ENCODE measurements at places on chromosomes 3 and 15.

DNA sequence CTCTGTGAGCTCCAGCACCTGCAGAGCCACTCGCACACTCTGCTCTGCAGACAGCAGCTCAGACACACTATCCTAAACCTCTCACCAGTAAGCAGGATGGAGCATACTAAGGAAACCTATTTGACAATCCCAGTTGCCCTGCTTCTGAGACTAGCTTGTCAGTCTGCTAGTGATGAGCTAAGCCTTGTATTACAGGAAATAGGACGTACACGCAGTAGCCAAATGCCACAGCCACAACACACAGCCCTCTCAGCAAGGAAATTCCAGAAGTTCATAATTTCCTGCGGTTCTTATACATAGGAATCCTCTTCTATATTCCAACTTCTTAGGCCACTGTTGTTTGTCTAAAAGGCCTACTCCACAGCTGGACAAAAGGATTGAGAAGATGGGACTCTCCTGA is 74.5 kb downstream of the MYLK start:
- no peaks in the 10 kb centered on the region for H3K27me3 ChIP-seq
- H3K4me1 ChIP-seq, result no peaks in the 10 kb centered on the region
- no peak overlapping the region for H3K27ac ChIP-seq
- H3K36me3 ChIP-seq, result no peaks in the 10 kb centered on the region
- H3K4me3 ChIP-seq, result no peak overlapping the region
- DNase-seq, result no peak

DNA sequence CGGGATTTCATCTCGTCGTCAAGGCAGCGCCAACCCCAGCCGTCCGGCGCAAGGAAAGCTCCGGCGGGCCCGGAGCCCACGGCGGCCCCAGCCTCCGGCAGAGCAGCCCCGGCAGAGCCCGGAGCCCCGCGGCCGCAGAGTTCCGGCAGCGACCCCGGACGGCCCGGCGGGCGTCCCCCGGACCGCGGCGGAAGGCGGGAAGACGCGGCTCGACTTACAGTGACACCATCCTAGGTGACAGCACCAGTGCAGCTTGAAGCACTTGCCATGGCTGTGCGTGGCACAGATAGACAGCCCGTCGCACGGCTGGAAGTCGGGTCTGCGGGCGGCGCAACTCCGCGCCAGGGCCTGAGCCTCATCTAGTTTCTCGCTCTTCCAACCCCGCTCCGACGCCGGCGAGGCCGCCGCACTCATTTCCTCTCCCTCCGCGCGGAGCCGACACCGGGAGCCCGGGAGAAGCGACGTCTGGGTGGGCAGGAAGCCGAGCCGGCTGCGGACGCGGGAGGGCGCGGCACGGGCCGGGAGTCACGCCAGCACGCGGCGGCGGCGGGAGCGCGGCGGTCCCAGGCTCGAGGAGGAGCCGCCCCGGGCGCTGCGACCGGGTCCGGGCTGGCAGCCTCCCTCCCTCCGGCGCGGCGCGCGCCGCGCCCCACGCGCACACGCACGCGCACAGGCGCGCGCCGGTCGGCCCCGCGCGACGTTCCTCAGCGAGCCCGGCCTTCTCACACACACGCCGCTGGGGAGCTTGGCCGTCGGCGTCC is at the start of gene C3orf70:
Gene C3orf70 (minus strand): TSS at position 651 of the 761 bp plus-strand sequence. CDS start 237 bp downstream, at position 414.
- peak within 1 kb of the TSS; percentile 66 for H3K4me3 ChIP-seq
- DNase-seq, result peak; percentile 61
- peaks cover 10% of the 10 kb centered on the region for H3K27me3 ChIP-seq
- no peaks in the 10 kb centered on the region for H3K36me3 ChIP-seq

- H3K27ac ChIP-seq, result no peak overlapping the region
- no peaks in the 10 kb centered on the region for H3K27me3 ChIP-seq
- H3K4me1 ChIP-seq, result no peaks in the 10 kb centered on the region
- DNase-seq, result no peak
- H3K36me3 ChIP-seq, result peaks cover 26% of the 10 kb centered on the region
These were observed 64.8 kb downstream of the OXNAD1 start for GRCh38 chr3:16329826-16330129.

DNA sequence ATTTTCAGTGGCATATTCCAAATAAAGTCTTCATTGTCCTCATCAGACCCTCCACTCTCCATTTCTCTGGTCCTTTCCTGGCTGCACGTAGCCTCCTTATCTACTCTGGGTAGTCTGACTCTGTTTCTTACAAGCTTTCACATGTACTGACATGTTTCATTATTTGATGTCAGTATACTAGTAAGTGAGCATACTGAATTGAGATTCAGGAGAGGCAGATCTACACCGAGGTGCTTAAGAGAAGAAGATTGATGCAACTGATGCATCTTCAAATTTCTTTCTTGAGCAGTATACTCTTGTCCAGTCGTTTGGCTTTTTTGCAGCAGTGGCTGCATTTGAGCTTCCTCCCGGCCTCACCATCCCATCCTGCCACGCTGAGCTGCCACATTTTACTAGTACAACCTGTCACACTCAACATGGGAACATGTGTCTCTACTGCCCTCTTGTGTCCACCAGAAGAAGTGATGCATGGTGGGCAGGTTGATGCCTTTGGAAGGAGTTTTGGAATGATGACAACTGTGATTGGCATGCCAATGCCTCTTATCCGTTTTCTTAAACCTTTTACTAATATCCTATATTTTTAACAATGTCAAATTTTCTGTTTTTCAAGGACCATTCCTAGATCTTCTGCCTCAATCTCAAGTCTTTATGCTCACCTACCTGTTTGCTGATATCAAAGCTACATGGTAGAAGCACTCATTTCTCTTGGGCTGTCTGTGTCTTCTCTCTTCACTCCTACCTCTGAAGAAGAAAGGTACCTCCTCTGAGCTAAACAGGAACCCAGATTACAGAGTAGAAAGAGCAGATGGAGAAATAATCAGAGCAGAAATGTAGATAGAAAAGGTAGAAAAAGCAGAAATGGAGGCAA is 38.7 kb downstream of the GUCA1C start:
- no peak overlapping the region for H3K27ac ChIP-seq
- no peak for DNase-seq
- H3K36me3 ChIP-seq, result no peaks in the 10 kb centered on the region
- no peaks in the 10 kb centered on the region for H3K4me1 ChIP-seq
- H3K27me3 ChIP-seq, result no peaks in the 10 kb centered on the region
- H3K4me3 ChIP-seq, result no peak overlapping the region

- no peak overlapping the region for H3K27ac ChIP-seq
- H3K36me3 ChIP-seq, result no peaks in the 10 kb centered on the region
- H3K27me3 ChIP-seq, result no peaks in the 10 kb centered on the region
- no peak for DNase-seq
- peaks cover 11% of the 10 kb centered on the region for H3K4me1 ChIP-seq
These were observed 28.1 kb downstream of the ADIPOQ start for GRCh38 chr3:186870421-186871201.

DNA sequence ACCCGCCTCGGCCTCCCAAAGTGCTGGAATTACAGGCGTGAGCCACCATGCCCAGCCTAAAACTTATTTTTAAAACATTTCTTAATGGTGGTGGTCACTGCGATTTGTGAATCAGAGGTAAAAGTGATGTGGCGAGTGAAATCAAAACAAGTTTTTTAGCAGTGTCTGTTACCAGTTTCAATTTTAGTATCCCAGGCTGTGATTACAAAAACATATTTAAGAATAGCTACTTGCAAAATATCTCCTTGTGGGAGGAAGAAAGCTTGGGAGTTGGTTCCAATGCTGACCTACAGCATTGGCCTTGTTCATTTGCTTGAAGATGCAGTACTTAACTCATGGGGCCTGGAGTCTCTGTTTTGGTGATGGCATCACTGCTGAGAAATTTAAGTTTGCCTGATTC is 4.5 kb downstream of the RAB7A start:
- H3K27ac ChIP-seq, result no peak overlapping the region
- no peak for DNase-seq

GRCh38 chr15:60373327-60373726 is 24.5 kb downstream of the ANXA2 start:
- no peak for DNase-seq
- peak overlapping the region; percentile 64 for H3K27ac ChIP-seq
- peaks cover 63% of the 10 kb centered on the region for H3K4me1 ChIP-seq
- peaks cover 89% of the 10 kb centered on the region for H3K36me3 ChIP-seq
- no peaks in the 10 kb centered on the region for H3K27me3 ChIP-seq
- H3K4me3 ChIP-seq, result no peak overlapping the region

DNA sequence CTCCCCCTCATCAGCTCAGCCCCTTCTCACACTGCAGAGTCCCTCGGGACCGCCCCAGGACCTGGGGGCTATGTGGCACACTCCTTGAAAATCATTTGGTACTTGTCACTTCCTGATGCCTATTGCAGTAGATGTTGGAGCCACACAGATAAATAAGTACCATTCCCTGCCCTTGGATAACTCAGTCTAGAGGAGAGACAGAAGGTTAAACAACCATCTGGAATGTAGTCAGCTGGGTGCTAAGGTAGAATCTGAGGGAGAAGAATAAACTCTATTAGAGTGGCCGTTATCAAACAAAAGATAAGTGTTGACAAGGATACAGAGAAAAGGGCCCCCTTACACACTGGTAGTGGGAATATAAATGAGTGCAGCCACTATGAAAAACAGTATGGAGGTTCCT is 112.3 kb upstream of the NR2E3 start:
- H3K27me3 ChIP-seq, result no peaks in the 10 kb centered on the region
- no peaks in the 10 kb centered on the region for H3K36me3 ChIP-seq
- no peaks in the 10 kb centered on the region for H3K4me1 ChIP-seq
- no peak overlapping the region for H3K4me3 ChIP-seq
- DNase-seq, result no peak
- H3K27ac ChIP-seq, result no peak overlapping the region

DNA sequence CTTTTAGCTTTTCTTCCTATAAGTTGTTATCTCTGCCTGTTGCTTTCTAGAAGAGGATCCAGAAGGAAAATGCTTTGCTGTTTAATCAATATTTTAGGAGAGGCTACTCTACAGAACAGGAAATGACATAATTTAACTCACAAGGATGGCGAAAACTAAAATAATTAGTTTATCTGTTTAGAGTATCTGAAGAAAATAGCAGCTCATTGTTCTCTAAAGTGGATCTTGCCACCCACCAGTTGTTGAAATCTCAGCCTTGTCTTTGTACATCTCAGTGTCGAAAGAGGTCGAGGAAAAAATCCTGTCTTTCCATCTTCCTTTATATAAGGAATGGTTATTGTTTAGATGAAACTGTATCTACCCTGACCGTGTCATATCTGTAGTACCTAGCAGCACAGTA is 126.6 kb downstream of the ZNF609 start:
- peaks cover 39% of the 10 kb centered on the region for H3K4me1 ChIP-seq
- no peaks in the 10 kb centered on the region for H3K36me3 ChIP-seq
- H3K27ac ChIP-seq, result no peak overlapping the region
- no peak for DNase-seq

- no peaks in the 10 kb centered on the region for H3K27me3 ChIP-seq
- no peak overlapping the region for H3K4me3 ChIP-seq
- H3K4me1 ChIP-seq, result peaks cover 23% of the 10 kb centered on the region
- H3K27ac ChIP-seq, result no peak overlapping the region
- no peak for DNase-seq
These were observed 4.9 kb downstream of the MESP2 start for GRCh38 chr15:89781055-89781454.

DNA sequence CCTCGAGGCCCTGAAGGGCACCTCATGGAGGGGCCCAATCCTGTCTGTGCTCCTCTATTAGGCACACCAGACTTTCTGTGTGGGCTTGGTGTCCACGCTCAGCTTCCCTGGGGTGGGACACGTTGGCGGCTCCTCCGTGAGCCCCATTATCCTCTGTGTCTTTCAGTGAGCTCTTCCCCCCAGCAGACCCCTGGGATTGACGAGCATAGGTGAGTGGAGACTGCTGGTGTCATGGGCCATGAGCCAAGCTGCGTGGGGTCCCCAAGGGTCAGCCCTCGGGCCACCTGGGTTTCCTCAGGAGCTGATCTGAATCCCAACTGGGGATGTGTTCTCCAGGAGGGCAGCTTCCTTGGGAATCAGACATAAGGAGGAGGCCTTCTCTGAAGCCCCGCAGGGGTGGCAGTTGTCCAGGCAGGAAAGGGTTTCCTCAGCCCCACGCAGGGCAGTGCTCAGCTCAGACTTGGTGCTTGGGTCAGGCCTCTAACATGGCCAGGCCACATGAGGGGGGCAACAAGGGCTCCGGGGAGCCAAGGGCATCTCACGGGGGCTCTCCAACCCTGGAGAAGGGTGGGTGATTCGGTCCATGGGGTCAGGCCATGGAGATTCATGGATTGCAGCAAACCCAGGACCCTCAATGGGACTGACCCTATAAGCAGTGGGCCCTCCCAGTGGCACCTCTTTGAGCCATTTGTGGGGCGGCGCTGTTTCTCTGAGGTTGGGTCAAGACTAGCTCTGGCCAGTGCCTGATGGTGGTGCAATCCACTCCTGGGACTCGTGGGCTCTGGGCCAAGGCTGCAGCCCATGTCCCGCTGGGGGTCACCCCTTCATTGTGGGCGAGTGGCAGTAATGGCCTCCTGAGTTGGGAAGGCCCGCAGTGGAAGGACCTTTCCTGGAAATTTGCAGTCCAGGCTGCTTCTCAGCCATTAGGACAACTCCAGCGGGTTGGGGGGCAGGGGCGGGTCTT is 222.5 kb downstream of the SNRPN start:
- H3K36me3 ChIP-seq, result no peaks in the 10 kb centered on the region
- DNase-seq, result peak; percentile 31
- H3K4me1 ChIP-seq, result no peaks in the 10 kb centered on the region
- H3K27ac ChIP-seq, result no peak overlapping the region
- no peaks in the 10 kb centered on the region for H3K27me3 ChIP-seq
- no peak overlapping the region for H3K4me3 ChIP-seq

- H3K4me3 ChIP-seq, result peak within 1 kb of the TSS; percentile 94
- peaks cover 19% of the 10 kb centered on the region for H3K36me3 ChIP-seq
- no peaks in the 10 kb centered on the region for H3K27me3 ChIP-seq
- H3K27ac ChIP-seq, result peak within 1 kb of the TSS; percentile 99
- DNase-seq, result peak; percentile 57
These were observed at the start of gene BHLHE40 for GRCh38 chr3:4979428-4980228. Gene BHLHE40, plus strand, starts transcription at chr3:4979437. Its CDS starts 282 bp downstream, at chr3:4979719.

- H3K36me3 ChIP-seq, result no peaks in the 10 kb centered on the region
- H3K4me1 ChIP-seq, result no peaks in the 10 kb centered on the region
- H3K27me3 ChIP-seq, result no peaks in the 10 kb centered on the region
- no peak for DNase-seq
- H3K27ac ChIP-seq, result no peak overlapping the region
These were observed 6.0 kb downstream of the MUC13 start for GRCh38 chr3:124928333-124929202.

DNA sequence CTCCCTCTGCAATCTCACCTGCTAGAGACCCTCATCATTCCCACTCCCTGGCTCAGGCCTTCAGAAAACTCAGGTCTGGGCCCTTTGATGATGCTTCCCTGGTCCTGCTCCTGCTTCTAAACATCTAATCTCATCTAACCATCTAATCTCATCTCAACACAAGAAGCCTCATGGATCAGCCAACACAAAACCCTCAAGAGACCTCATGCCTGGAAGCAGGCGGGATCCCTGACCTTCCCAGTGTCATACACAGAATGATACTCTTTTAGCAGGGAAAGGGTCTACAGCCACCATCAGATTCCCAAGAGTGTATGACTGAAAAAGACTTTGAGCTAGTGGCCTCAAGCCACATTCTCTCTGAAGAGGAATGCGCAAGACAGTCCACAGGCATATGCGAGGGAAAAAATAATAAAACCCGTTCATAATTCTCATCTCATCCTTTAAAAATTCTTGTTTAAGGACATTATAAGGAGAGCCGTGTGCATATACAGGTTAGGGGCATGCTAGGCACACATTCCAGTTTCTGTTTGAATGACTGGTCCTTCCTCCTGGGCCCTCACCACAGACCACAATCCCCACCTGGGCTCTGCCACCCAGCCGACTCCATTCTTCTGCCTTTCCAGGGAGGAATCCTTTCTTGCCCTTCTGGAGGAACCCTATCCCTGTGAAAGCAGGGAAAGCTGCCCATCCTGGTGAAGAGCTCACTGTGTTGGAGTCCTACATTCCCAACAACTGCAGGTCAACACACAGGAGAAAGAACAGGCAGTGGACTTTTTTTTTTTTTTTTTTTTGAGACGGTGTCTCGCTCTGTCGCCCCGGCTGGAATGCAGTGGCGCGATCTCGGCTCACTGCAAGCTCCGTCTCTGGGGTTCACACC is 2.2 kb downstream of the ZXDC start:
- peaks cover 59% of the 10 kb centered on the region for H3K4me1 ChIP-seq
- no peaks in the 10 kb centered on the region for H3K27me3 ChIP-seq
- H3K36me3 ChIP-seq, result peaks cover 34% of the 10 kb centered on the region
- H3K27ac ChIP-seq, result peak overlapping the region; percentile 57
